Stimulated activated CD4-positive, alpha-beta T cell treated with anti-CD3 and anti-CD28 coated beads, Interleukin-1b, Interleukin-23, amount 100 ng/mL, for 24 hours (primary cell): ENCODE measurements at places on chromosomes 12 and 14.

DNA sequence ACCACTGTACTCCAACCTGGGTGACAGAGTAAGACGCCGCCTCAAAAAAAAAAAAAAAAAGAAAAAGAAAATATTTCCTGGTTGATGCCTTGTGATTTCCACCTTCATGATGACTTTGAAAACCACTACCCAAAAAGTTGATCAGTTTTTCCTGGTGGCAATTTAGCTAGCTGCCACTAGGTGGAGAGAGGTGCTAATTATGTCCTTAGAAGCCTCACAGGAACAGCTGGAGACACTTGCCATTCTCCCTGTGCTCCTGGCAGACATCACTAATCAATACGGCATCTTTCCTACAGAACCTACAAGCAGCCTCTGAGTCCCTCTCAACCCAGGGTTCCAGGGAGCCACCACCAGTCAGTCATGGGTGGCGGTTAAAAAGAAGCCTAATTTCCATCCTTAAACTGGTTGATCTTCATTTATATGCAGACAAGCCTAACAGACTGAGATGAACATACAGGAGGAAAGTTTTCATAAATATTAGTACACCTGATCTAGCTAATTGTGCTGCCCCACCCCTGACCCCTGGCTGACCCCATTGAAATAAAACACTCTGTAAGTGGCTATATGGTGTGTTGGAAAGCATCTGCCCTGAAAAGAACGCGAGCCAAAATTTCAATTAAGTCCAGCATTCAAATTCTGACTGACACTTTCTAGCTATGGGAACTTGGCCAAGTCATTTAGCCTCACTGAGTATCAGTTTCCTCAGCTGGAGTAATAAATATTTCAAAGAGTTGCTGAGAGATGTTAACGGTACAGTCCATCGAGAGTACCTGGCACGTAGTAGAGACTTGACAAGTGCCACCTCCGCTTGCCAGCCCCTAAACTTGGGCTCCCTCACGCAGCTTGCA is 6.2 kb upstream of the OAS1 start:
- DNase-seq: no peak

DNA sequence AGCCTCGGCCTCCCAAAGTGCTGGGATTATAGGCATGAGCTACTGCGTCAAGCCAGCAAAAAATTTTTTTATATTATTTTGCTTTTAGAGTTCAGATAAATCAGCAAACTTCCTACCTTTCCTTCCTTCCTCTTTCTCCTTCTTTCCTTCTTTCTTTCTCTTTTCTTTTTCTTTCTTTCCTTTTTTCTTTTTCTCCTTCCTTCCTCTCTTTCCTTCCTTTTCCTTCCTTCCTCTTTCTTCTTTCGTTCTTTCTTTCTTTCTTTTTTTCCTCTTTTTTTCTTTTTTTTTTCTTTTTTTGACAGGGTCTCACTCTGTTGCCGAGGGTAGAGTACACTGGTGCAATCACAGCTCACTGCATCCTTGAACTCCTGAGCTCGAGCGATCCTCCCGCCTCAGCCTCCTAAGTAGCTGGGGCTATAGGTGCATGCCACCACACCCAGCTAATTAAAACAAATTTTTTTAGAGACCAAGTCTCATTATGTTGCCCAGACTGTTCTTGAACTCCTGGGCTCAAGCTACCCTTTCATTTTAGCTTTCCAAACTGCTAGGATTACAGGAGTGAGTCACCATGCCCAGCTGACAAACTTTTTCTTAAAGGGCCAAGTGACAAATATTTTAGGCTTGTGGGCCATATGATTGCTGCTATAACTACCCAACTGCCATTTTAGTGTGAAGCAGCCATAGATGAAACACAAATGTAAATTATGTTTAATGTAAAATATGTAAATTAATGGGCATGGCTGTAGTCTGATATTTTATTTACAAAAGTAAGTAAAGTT is 7.1 kb upstream of the WASHC4 start:
- DNase-seq: no peak

DNA sequence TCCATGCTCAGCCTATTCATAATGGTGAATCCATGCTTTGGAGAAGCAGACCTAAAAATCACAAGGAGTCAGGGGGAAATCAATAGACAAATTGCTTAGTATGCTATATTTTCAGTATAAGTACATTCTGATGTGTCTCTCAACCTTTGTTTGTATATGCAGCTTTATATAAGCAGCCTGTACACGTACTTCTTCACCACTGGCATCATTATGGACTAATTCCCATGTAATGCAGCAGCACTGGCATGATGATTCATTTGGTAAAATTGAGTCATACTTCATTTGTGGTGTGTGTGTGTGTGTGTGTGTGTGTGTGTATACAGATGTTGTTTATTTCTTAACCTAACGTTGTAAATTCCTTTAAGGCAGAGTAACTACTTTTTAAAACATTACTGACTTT is 10.9 kb downstream of the DCP1B start:
- DNase-seq: no peak

GRCh38 chr14:22387776-22388241 is 201.2 kb downstream of the DAD1 start:
- no peak for DNase-seq

GRCh38 chr12:105982022-105982421 is 156.7 kb downstream of the NUAK1 start:
- DNase-seq: no peak

GRCh38 chr12:101230547-101230946 is 20.5 kb upstream of the SLC5A8 start:
- no peak for DNase-seq

- no peak for DNase-seq
Observed at GRCh38 chr12:6708960-6709394, 8.4 kb upstream of the PIANP start.
